ENCODE measurements at places on chromosomes 1 and 21.

DNA sequence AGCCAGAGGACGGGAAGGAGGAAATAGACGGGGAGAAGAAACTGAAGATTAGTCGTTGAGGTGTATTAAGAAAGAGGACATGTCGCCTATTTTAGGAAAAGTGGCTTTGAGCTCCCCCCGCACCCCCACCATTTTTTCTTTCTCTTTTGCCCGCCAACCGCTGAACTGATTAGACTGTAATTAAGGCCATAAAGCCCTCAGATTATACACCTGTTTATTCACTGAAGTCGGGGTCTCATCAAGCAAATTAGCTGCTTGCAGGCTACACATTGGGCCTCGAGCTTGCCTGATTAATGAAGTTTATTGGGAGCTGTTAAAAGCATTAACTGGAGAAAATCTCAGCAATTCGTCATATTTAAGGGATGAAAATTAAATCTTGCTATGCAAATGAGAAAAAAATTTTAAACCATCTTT lies 119.4 kb upstream of the RRP15 start:
- no peak for ATAC-seq

GRCh38 chr1:34113887-34114286 lies 51.1 kb downstream of the CSMD2 start:
- ATAC-seq: no peak

DNA sequence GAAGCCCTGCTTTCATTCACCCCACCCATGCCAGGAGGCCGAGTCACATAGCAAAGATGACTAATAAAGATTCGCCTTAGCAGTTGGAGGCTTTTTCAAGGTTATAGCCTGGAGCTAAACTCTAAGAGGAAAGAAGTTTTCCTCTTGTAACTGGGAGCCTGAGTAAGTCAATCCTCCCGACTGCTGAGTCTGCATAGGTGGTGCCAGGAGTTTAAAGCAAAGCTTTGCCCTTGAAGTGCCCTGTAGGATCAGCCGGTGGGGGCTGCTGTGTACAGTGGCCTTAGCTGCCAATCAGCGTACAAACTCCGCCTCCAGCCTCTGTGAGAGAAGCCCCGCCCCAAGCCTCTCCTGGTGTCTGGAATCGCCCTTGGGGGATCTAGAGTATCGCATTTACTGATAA lies 147.5 kb upstream of the SPATA6 start:
- no peak for ATAC-seq

- no peak for ATAC-seq
Measured at GRCh38 chr1:91697416-91697815, 188.5 kb downstream of the TGFBR3 start.

DNA sequence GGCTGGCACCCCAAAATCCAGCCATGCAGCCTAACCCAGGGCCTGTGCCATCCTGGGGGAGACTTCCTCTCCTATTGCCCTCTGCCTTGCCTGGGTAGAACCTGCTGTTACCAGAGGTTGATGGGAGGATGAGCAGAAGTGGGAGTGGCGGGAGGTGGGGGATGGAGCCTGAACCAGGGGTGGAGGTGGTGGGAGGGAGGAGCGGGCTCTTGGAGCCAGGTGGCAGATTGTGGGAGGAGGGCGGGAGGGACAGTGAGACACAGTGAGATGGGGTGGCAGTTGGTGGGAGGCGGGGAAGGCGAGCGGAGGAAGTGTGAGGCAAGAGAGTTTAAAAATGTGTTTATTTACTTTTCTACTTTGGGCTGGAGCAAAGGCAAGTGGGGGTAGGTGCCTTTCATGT lies 87.3 kb downstream of the KCNJ6 start:
- ATAC-seq: no peak

DNA sequence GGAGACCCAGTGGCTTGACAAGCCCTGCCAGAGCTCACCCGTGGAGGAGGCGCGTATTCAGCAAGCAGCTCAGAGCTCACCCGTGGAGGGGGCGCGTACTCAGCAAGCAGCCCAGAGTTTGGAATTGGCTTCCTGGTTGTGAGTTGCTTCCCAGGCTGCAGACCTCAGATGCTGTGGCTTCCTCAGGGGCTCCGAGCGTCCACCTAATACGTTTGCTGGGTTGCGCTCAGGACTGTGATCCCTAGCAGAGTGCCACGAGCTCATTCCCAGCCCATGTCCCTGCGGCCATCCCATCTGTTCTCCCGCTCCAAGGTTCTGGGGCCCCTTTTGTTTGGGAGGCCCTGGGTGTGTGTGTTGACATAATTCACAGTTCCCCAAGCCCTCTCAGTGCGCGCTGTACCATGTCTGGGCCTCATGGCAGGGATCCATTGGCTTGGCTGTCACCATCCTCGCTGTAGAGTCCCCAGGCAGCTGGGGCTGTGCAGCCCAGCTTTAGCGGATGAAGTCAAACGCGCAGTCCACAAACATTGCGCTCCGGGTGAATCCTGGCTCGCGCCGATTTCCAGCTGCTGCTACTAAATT lies 3.6 kb downstream of the AJAP1 start:
- no peak for ATAC-seq

DNA sequence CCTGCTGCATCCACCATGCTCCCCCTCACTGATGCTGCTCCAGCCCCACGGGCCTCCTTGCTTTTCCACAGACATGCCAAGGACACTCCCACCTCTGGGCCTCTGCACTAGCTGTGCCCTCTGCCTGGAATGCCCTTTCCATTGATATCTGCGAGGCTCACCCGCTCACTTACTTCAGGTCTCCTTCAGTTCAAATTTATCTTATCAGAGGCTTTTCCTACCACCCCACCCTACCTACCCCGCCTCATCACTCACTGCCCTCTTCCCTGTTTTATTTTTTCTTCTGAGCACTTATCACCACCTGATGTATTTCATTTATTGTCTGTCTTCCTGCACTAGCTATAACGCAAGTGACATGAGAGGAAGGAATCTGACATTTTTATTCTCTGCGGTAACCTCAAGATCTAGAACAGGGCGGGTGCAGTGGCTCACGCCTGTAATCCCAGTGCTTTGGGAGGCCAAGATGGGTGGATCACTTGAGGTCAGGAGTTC lies 7.0 kb downstream of the HSPG2 start:
- ATAC-seq: no peak

GRCh38 chr1:43602990-43603389 lies 47.0 kb upstream of the KDM4A start:
- no peak for ATAC-seq

DNA sequence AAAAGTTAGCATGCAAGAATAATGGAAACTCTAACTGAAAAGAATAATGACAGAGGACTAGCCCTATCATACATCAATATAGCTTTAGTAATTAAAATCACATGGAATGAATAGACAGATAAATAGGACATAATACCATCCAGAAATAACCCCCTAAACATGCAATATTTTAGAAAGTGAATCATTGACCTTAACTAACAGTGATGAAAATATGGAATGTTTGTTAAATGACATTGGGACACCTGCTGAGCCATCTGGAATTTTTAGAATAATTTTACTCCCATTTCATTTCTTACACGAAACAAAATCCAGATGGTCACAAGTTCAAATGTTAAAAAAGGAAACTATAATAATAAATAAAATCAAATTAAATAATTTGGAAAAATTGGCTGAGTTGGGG lies 53.1 kb upstream of the FMO3 start:
- ATAC-seq: no peak

GRCh38 chr1:94926915-94927404 lies at the start of gene CNN3:
Gene CNN3 (minus strand): TSS chr1:94927110. CDS start chr1:94926894, 216 bp downstream.
- ATAC-seq: peak; percentile 95

DNA sequence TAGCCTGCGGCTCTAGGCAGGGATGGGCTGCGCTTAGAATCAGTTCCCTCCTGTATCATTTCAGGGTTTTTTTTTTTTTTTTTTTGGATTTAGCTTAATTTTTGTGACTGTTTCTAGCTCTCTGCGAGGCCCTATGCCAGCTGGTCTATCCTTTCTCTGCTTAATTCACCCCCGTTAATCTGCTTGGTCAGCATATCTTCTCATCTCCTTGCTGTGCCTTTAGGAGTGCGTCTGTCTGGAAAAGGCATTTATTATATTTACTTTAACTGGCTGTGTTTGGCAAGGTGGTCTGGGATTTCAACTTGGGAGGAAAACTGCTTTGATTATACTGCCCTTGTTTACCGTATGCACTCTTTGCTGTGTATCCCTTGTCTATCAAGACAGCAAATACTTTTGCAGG lies 184.8 kb upstream of the KIAA0040 start:
- no peak for ATAC-seq

DNA sequence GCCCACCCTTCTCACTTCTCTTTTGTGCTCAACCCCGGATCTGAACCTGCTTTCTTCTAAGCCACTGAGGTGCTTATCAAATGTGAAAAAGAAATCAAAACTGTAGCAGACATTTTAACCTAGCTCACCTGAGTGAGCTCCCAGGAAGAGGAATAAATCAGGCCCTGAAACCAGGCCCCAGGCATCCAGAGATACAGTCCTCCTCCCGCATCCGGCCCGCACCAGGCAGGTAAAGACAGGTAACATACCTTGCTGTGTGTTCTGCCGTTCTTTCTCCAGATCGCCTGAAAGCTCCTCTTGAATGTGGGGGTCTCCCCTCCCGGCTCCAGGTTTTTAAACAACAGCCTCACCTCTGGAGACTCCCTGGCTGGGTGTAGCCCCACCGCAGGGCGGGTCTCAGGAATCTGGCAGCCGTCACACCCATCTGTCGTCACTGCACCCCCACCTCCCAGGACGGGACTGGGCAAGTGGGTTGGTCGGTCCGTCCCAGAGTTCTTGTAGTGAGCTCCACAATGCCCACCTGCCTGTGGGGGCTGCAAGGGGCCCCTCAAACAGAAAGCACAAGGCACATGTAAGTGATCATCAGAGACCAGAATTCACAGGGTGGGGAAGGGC lies at the start of gene LAMB3:
TSS of gene LAMB3 (minus strand) at position 305 of the 615 bp plus-strand sequence. CDS start 1,481 bp downstream, outside the sequence.
- no peak for ATAC-seq

DNA sequence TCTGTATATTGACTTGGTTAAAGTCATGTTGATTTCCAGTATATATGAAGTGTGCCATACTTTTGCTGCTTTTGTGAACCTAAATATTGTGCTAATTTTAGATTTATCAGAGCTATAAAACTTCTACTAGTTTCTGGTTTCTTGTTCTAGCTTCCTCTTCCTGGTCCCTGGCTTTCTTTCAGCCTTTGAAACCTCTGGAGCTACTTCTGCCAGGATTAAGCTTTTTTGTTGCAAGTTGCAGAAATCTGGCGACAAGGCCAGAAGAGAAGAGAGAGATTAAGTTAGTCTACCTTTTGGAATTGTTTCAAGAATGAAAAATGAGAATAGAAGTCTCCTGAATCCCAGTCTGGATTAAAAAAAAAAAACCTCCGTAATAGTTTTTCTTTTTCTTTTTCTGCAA lies 13.5 kb downstream of the RNF2 start:
- no peak for ATAC-seq

GRCh38 chr21:32001390-32001789 lies 128.6 kb downstream of the HUNK start:
- no peak for ATAC-seq

- no peak for ATAC-seq
Measured at GRCh38 chr1:154384650-154385489, 20.3 kb upstream of the IL6R start.

GRCh38 chr1:227298512-227299240 lies 19.6 kb downstream of the CDC42BPA start:
- no peak for ATAC-seq

GRCh38 chr1:199851439-199852140 lies 175.9 kb upstream of the NR5A2 start:
- ATAC-seq: no peak

GRCh38 chr1:109214695-109215623 lies 1.2 kb downstream of the SARS1 start:
- peak; percentile 68 for ATAC-seq

DNA sequence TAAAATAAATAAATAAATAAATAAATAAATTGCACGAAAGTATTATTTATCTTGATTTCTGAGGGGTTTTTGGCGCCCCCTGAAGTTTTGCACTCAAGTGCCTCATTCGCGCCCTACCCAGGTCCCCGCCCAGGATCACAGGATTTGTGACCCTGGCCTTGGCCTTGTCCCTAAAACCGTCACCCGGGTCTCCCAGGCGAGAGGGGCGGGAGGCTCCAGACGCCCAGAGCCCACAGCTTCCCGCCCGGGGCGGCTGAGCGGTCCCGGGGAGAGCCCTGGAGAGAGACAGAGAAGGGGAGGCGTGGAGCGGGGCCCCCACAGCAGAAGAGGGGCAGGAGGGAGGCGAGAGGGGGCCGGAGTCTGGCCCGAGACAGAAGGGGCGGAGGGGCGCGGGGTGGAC lies 91.8 kb upstream of the CASZ1 start:
- ATAC-seq: no peak

DNA sequence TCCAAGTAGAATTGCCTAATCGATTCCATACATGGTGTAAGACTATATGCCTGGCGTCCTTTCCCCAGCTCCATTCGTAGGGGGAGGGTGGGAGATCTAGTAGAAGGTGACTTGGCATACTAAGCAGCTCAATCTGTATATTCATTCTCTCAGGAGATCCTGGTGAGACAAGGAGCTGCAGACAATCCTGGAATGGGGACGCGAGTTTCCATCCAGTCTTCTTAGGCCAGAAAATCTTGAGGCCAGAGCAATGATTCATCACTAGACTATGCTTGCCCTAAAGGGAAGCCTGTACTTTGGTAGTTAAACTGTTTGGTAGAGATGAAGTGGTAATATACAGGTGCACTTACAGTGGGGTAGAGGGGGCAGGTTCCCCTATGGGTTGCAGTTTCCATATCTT lies 468.7 kb downstream of the ADGRL2 start:
- no peak for ATAC-seq

DNA sequence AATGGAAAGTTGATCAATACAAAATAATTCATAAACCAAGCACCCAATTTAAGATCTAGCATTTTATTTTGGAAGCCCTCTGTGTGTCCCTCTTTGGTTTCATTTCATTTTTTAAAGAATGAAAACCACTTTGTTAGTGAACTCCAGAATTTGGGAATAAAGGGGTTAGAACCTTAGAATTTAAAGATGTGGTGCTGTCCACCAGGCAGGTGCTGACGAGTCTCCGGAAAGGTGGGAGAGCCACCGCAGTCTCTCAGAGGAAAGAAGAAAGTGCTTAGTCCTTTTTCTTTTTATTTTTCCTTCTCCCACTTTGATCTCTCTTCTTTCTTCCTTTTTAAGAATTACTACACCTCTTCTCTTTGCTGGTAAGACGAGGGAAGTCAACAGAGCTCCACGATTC lies 20.5 kb upstream of the HIVEP3 start:
- no peak for ATAC-seq

GRCh38 chr1:25137106-25137505 lies 95.2 kb downstream of the SYF2 start:
- no peak for ATAC-seq

- ATAC-seq: no peak
Measured at GRCh38 chr1:200437556-200438203, 27.8 kb upstream of the ZNF281 start.

- ATAC-seq: peak; percentile 38
Measured at GRCh38 chr1:229254910-229255541, 15.9 kb upstream of the RAB4A start.

- ATAC-seq: no peak
Measured at GRCh38 chr21:35136586-35137219, 87.6 kb upstream of the RUNX1 start.

- no peak for ATAC-seq
Measured at GRCh38 chr1:28039341-28039740, 49.1 kb downstream of the EYA3 start.

GRCh38 chr1:95701450-95702173 lies 467.6 kb downstream of the RWDD3 start:
- no peak for ATAC-seq

GRCh38 chr1:10648689-10649516 lies 147.5 kb downstream of the CASZ1 start:
- ATAC-seq: no peak

GRCh38 chr1:88888750-88889149 lies 2.6 kb downstream of the GTF2B start:
- no peak for ATAC-seq

Data from gastroesophageal sphincter (tissue), 4 donors.